ENCODE measurements at places on chromosomes 7 and 10.

DNA sequence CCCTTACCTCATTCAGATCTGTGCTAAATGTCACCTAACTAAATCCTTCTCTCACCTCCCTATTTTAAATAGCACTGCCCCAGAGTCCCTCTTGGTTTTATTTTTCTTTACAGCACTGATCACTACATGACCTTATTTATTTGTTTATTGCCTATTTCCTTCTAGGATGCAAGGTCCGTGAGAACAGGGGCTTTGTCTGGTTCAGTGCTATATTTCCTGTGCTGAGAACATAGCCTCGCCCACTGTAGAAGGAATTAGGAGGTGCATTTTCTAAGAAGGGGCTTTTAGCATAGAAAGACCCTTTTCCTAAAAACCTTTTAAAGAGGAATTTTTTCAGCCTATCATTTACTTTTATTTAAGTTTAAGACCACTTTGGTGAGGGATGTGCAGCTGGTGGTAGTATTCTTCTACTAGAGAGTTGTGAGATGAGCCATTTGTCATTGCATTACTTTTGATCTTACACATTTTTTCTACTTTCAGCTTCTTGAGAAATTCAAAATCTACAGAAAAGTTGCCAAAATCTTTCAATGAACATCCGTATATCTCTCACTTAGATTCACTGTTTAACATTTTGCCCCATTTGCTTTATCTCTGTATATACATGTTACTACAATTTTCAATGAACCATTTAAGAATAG, 13.5 kb upstream of the PCGF5 start:
- no peaks in the 10 kb centered on the region for H3K36me3 ChIP-seq
- no peaks in the 10 kb centered on the region for H3K4me1 ChIP-seq
- H3K27me3 ChIP-seq, result no peaks in the 10 kb centered on the region
- H3K4me3 ChIP-seq, result no peak overlapping the region
- H3K27ac ChIP-seq, result no peak overlapping the region

GRCh38 chr10:17348501-17349349, 105.7 kb downstream of the ST8SIA6 start:
- DNase-seq, result peak; percentile 60
- peak overlapping the region; percentile 50 for H3K27ac ChIP-seq
- H3K4me3 ChIP-seq, result peak overlapping the region; percentile 40
- H3K27me3 ChIP-seq, result no peaks in the 10 kb centered on the region
- peaks cover 12% of the 10 kb centered on the region for H3K4me1 ChIP-seq

DNA sequence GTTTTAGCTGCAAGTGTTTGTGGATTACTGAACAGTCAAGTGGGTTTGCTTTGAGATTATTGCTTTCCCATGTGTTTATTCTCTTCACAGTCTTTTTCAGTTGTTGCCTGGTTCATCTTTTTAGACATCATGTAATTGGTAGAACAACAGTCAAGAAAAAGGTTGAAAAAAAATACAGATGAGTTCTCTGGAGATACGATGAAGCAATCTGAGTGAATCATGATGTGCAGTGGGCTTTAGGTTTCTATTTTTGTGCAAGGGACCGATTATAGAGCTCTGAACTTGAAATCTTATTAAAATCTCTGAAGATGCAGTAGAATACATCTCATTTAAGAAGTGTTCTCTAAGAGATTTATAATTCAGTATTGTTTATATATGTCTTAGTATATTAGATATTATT, 145.7 kb downstream of the SDK1 start:
- DNase-seq, result peak; percentile 2
- no peaks in the 10 kb centered on the region for H3K27me3 ChIP-seq
- no peaks in the 10 kb centered on the region for H3K4me1 ChIP-seq
- H3K27ac ChIP-seq, result no peak overlapping the region
- no peaks in the 10 kb centered on the region for H3K36me3 ChIP-seq
- no peak overlapping the region for H3K4me3 ChIP-seq

- no peaks in the 10 kb centered on the region for H3K27me3 ChIP-seq
- H3K4me1 ChIP-seq, result peaks cover 32% of the 10 kb centered on the region
- no peaks in the 10 kb centered on the region for H3K36me3 ChIP-seq
- no peak overlapping the region for H3K4me3 ChIP-seq
- DNase-seq, result peak; percentile 90
These were observed 6.7 kb upstream of the CREB5 start for GRCh38 chr7:28405662-28406061.

DNA sequence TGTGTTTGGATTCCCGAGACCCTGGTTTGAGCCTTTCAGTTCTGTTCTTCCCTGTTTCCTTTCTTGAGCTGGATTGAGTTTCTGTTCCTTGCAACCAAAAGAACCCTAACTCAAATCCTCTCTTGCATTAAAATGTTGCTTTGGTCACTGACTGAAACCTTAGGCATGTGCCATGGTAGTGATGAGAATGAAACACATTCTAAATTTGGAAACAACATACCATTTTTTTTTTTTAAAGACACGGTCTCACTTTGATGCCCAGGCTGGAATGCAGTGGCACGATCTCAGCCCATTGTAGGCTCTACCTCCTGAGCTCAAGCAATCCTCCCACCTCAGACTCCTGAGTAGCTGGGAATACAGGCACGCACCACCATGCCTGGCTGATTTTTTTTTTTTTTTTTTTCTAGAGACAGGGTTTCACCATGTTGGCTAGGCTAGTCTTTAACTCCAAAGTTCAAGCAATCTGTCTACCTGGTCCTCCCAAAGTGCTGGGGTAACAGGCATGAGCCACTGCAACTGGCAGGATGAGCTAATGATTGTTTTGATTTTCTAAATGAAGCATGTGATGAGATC, 8.4 kb downstream of the THAP5 start:
- H3K4me3 ChIP-seq, result no peak overlapping the region
- no peak for DNase-seq
- no peaks in the 10 kb centered on the region for H3K27me3 ChIP-seq

DNA sequence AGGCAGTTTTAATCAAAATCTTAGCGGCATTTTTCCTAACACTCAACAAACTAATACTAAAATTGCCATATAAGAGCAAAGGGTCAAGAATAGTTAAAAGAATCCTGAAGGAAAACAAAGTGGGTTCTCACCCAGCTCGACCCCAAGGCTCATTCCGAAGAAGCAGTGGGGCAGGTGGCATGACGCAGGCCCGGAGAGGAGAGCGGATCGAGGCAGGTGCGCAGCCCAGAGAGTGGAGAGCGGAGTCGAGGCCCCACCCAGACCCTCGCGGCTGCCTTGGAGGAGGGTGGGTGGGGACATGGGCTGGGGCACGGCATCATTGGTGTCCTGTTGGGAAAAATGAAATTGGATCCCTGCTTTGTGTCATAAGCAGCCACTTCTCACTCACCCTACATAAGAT, 109.8 kb downstream of the INPP5A start:
- H3K27me3 ChIP-seq, result no peaks in the 10 kb centered on the region
- no peaks in the 10 kb centered on the region for H3K4me1 ChIP-seq
- H3K27ac ChIP-seq, result no peak overlapping the region
- DNase-seq, result peak; percentile 39
- no peaks in the 10 kb centered on the region for H3K36me3 ChIP-seq

DNA sequence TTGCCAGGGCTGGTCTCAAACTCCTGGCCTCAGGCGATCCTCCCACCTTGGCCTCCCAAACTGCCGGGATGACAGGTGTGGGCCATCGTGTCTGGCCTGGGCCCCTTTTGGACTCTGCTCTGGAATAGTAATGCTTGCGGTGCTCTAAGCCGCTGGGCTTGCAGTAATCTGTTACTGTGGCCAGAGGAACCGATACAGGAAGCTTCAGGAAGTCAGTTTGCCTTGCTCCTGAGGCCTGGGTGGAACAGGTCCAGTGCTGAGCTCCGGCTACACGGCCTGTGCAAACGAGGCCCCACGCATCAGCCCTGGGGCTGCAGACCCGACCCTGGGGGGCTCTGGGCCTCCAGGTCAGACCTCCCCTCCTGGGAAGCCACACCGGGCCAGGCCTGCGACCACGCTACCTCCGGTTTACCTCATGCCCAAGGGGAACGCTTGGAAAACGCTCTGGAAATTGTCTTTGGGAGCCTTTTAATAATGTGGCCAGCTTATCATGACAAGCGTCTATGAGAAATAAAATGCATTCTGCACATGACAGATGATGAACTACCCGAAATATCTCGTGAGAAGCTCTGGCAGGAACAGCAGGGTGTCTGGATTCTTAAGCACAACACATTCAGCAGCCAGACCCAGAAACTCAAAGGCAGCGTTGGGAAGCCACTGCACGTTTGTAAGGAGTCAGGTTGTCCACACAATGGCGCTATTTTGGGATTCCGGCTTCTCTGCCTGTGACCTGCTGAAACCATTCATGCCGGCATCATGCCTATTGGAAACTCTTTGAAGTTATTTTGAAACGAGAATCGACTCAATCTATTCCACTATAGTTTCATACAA, 10.1 kb upstream of the ADAP1 start:
- peaks cover 22% of the 10 kb centered on the region for H3K27me3 ChIP-seq
- peaks cover 27% of the 10 kb centered on the region for H3K36me3 ChIP-seq
- no peak overlapping the region for H3K27ac ChIP-seq
- H3K4me3 ChIP-seq, result no peak overlapping the region
